ENCODE measurements at places on chromosomes 2 and 18. TPM values are rescaled to one million over a fixed set of nuclear protein-coding genes. Genes with fewer than 3 reads are reported as not detected.

ANAPC1 gene
- 48.9 TPM for total RNA-seq

EFEMP1 gene
- total RNA-seq: 1,165 TPM

CGREF1 gene
- total RNA-seq: 7.0 TPM

AFG3L2 gene
- 44.1 TPM for total RNA-seq

LRRTM4 gene
- total RNA-seq: not detected

SLC35F6 gene
- 26.7 TPM for total RNA-seq

UGT1A4 gene
- not detected for total RNA-seq

DSG1 gene
- not detected for total RNA-seq

GLI2 gene
- 2.9 TPM for total RNA-seq

IL1R2 gene
- 0.66 TPM for total RNA-seq

GAREM1 gene
- total RNA-seq: 1.8 TPM

TMBIM1 gene
- 321 TPM for total RNA-seq

DAW1 gene
- 4.1 TPM for total RNA-seq

IL37 gene
- total RNA-seq: not detected

CKAP2L gene
- total RNA-seq: 9.1 TPM

FAM110C gene
- under 0.01 TPM for total RNA-seq

ABCG5 gene
- under 0.01 TPM for total RNA-seq

LDAH gene
- total RNA-seq: 20.5 TPM

TEX44 gene
- not detected for total RNA-seq

EVX2 gene
- total RNA-seq: not detected

SH2D6 gene
- 0.40 TPM for total RNA-seq

SCN3A gene
- total RNA-seq: 0.13 TPM

PDE11A gene
- under 0.01 TPM for total RNA-seq

HOXD12 gene
- not detected for total RNA-seq

ARHGEF4 gene
- 1.3 TPM for total RNA-seq

CCDC150 gene
- total RNA-seq: 6.7 TPM

HOXD10 gene
- total RNA-seq: not detected

MEIS1 gene
- total RNA-seq: 76.1 TPM

INPP5D gene
- total RNA-seq: 0.56 TPM

All from aortic smooth muscle cell (primary cell).